Globus pallidus (tissue), 1 donor: ENCODE measurements at places on chromosomes 3 and 15.

- no peak for DNase-seq
These were observed 127.5 kb downstream of the BDH1 start for GRCh38 chr3:197428117-197428801.

GRCh38 chr3:160601288-160601687 lies 35.9 kb upstream of the KPNA4 start:
- no peak for DNase-seq

- no peak for DNase-seq
These were observed 12.6 kb upstream of the ZBTB47 start for GRCh38 chr3:42640771-42641370.

DNA sequence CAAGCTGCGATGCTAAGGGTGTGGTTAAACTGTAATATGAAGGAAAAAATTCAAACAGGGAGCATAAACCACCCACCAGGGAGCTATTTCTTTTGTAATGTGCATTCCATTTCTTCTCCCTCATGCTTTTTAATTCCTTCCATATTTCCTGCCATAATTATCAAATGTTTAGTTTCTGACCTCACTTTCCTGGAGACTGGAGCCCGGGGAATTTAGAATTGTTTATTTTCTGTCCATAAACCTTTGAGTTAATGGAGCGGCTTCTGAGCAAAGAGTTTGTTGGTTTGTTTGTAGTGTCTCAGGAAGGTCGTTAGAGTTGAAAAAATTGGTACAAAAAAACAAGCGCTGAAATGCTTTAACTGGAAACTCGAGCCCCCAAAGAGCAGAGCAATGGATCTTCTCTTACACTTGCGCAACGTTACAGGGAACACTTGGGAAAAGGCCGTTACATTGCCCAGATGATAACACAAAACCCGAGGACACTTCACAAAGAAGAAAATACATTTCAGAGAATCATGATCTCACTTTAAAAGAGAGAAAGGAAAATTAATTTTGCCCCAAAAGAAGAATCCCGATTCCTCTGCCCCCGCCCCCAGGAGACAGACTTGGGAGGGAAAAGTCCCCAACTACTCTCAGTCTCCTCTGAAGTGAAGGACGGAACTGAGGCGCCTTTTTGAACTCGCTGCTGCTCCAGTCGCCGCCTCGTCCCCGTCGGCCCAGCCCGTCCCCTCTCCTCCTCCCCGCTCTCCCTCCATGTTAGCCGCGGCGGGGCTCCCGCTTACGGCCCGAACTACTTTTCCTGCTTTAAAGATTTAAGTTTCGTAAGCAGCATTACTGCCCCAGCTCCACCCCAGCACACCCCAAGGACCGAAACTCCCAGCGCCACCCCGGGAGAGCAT lies 842 bp downstream of the FSTL1 start:
- DNase-seq: no peak

DNA sequence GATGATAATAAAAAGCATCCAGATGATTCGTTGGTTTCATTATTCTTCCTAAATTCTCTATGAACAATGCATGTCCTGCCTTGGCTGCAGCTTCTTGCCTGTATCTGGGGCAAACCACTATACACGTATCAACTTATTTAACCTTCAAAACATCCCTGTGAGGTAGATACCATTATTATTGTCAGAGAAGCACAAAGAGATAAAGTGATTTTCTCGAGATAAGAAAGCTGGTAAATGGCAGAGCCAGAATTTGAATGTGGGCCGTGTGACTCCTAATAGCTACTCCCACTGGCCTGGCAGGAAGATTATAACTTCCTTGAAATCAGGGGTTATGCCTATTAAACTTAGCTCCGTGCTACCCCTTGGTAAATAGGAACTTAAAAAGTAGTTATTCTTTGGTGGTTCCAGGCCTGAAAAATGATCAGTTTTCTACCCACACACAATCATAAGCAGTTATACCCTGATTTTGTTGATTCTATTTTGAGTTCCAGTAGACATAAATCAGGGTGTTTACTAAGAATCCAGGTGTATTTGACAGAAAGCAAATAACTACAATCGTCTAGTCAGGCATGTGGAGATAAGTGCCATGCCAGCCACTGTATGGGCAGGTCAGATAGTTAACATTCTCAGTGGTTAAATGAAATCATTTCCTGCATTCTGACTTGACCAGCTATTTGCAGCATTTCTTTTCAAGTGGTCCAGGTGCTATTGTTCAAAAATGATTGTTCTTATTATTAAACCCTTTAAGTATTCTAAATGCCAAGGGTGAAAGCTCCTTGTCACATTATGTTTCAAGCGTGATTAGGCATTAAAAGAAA lies 99.2 kb upstream of the LRRN1 start:
- no peak for DNase-seq

GRCh38 chr3:175410251-175410650 lies 551.1 kb downstream of the NAALADL2 start:
- no peak for DNase-seq

DNA sequence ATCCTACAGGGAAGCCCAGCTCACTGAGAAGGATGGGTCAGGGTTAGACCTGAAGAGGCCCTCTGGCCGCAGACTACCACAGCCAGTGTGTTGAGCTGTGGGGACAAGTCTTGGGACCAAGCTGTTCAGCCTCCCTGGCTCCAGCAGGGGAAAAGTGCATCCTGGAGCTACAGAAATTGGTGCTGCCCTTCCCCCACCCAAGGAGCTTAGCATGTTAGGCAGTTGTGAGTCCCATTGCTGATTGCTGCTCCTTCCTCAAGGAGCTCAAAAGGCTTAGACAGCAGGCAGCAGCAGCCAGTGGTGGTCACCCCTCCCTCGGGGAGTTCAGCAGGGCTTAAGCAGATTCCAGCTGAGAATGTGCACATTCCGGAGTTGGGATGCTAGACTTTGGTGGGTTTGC lies 165.6 kb downstream of the ATP8B4 start:
- DNase-seq: no peak

DNA sequence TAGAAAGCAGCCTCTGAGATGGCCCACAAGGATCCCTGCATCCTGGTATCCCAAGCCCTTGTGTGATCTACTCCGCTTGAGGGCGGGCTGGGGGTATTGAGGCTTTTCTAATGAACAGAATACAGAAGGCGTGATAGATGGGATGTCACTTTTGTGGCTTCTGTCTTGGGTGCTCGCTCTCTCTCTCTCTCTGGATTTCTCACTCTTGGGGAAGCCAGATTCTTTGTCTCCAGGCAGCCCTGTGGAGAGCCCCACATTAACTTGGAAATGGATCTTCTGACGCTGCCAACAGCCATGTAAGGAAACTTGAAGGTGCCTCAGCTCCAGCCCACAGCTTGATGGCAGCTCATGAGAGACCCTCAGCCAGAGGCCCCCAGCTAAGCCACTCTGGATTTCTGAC lies 26.9 kb upstream of the SEC62 start:
- DNase-seq: no peak

DNA sequence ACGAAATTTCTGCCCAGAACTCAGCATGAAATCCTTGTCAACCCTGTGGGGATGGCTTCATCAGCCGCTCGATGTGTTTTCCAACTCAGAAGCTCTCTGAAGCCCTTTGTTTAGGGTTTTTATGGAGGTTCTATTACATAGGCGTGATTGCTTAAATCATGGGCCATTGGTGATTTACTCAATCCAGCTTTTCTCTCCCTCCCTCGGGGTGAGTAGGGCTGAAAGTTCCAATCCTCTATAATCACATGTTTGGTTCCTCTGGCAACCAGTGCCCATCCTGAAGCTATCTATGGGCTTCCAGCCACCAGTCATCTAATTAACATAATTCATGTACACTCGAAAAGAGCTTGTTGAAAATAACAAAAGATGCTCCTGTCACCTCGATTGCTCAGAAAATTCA lies 51.6 kb downstream of the GATM start:
- DNase-seq: peak; percentile 78

- DNase-seq: no peak
These were observed 348.7 kb downstream of the NTRK3 start for GRCh38 chr15:87907676-87908446.

GRCh38 chr3:73072634-73073033 lies 11.2 kb downstream of the EBLN2 start:
- DNase-seq: no peak

DNA sequence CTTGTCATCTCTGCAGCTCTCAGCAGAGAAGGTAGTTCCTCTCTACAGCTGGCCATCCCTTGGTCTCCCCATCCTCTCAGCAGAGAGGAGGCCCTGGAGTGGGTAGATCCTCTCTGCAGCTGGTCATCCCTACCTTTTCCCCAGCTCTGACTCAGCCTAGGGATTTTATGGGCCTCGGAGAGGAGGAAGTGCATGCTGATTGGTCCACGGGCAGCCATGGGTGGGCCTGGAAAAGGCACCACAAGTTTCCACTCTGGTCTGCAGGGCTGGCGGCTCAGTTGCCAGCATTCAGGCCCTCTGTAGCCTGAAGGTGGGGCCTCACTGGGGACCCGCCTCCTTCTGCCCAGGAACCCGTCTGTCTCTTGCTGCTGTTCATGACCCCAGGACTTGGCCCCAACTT lies 36.9 kb downstream of the NR1D2 start:
- no peak for DNase-seq
